ENCODE measurements at places on chromosomes 1 and 21.

DNA sequence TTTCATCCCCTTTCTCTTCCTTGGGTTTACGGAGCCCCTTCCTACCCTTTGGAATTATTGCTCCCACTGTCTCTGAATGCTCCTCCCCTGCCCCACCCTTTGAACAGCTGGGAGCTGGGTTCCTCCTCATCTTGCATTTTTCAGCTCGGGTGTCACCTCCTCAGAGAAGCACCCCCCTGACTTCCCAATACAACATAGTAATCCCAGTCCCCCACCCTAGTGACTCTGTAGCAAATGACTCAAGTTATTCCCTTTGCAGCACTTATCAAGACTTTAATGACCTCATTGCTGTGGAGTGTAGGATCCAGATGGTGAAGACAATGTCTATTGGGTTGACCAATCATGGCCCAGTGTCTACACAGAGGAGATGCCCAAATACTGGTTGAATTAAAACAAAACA is 8.9 kb upstream of the VWA5B1 start:
- no peak for DNase-seq

DNA sequence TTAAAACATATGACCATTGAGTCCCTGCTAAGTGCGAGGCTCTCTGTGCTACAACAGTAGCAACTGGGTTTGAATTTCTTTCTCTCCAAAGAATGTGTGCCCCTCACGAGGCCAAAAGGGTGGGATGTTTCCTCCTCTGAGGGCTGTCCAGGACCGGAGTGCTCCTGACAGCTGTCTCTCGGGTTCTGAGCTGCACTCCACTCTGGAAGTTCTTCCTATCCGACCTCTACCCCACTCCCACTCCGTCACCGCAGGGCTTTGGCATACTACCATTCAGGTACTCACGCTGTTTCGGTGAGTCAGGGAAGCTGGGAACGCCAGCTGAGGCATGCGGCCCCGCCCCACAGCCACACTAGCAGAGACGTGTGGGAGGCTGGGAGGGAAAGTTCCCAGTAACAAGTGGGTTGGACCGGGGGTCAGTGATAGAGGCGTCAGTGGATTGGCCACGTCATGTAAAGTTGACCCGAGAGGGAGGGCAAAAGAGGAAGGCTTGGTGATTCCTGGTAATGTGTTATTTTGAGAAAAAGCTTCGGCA is 705 bp upstream of the SLC50A1 start:
- DNase-seq, result peak; percentile 97

DNA sequence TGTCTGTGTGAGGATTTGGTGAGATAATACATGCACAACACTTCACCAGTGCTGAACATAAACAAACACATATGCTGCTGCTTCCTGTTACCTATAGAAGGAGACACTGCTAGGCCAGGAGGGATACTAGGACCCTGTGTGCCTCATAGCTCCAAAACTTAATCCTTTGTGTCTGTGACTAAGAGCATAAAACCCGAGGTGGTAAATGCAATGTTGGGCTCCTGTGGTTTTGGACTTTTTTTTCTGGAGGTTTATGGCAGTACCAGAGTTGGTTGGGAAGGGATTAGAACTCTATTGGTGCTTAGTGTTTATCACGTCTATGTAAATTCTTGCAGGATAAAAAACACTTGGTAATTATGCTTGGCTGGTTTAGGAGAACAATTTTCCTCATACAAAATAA is 122.9 kb downstream of the NUF2 start:
- no peak for DNase-seq

DNA sequence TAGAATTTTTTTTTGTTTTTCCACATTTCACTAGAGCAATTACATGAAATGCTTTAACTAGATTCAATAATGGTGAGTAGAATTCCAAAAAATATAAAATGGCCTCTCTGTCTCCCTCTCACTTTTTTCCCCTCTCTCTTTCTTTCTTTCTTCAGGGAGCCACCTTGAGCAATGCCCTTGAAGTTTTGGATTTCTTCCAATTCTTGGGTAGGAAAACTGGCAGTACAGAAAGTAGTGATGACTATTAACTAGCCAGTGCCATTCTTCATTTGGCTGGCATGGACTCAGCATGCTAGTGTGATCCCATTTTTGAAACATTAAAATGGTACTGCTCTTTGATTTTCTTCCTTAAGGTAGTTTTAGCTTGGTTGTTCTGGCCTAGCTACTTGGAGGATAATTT is 4.5 kb upstream of the FNBP1L start:
- no peak for DNase-seq

GRCh38 chr1:107534632-107535031 is 393.8 kb downstream of the NTNG1 start:
- no peak for DNase-seq

DNA sequence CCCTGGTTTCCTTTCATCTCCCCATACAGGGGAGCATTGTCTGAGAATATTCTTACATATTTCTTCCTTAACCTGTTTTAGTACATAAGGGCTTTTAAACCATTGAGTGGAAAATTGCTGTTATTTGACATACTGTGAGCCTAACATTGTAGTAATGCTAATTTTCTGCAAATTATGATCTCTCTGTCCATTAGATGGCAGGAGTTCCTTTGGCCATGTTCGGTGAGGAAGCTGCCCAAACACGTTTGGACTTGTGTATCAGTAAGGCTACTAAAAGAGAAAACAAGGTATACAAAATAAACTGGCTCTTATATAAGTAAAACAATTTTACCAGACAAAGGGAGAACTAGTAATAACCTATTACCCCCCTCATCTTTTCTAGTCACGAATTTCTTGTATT is 29.2 kb downstream of the CDC7 start:
- DNase-seq, result peak; percentile 37

- no peak for DNase-seq
These were observed 14.8 kb downstream of the ARHGEF11 start for GRCh38 chr1:157030728-157031127.

- no peak for DNase-seq
These were observed 18.7 kb downstream of the ADARB1 start for GRCh38 chr21:45093035-45093532.

Data from RWPE1 (cell line).